ENCODE measurements at places on chromosomes 4 and X.

DNA sequence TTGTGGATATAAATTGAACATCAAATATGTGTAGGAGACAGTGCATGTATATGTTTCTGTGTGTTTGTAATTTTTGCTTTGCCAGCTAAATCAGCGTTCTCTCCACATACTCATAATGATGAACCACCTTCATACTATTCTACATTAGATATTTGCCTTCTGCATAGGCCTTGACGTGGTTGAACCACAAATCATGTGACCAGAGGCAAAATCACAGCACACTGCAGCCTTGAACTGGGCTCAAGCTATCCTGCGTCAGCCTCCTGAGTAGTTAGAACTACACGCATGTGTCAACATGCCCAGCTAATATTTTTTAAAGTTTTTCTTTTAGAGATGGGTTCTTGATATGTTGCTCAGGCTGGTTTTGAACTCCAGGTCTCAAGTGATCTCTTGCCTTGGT, 9.5 kb downstream of the UBQLN2 start:
- peak; percentile 8 for DNase-seq

DNA sequence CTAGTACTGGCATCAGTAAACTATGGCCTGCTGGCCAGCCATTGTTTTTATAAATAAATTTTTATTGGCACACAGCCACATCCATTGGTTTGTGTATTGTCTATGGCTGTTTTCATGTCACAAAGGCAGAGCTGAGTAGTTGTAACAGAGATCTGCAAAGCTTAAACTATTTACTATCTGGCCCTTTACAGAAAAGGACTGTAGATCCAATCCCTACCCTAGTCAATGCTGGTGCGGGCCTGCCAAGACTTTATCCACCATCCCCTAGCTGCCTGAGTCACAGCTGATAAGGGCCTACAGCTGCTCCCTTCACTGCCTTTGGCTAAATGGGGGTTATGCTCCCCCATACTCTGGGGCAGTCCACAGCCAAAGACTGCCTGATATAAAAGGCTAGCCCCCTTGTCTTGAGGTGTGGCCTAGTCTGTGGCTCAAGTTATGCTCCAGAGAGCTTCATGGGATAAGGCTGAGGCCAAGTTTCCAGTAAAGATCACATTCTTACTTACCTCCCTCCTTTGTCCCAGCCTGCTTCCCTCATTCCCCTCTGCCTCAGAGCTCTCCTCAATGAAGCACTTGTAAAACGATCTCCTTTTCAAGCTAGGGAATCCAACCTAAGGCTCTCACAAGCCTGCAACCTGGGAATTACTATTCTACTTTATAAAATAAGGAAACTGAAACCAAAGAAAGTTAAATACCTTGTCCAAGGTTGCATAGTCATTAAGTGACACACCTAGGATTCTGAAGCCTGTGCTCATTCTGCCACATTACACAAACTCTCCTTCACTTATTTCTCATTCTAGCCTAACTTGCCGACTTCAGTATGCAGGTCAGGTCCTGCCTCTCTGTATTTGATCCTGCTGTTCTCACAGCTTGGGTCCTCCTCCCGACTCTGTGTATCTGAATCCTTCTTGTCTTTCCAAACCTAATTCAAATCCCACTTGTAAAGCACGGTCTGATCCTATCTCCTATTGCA, 20.7 kb downstream of the ACE2 start:
- DNase-seq, result no peak

- DNase-seq, result peak; percentile 29
These were observed 405.4 kb downstream of the IL15 start for GRCh38 chr4:142041788-142042187.

DNA sequence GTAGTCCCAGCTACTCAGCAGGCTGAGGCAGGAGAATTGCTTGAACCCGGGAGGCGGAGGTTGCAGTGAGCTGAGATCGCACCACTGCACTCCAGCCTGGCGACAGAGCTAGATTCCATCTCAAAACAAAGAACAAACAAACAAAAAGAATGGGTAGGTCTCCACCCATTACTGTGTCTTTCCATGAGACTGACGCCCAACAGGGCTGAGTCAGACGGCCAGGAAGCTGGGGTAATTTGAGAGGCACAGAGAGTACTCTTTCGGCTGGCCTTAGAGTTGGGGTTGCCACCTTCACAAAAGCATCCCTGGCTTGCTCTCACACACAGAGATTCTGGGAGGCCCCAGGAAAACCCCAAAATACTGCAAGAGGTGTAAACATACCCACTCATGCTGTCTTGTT, 72.0 kb upstream of the DHRSX start:
- DNase-seq, result no peak

GRCh38 chr4:7744142-7744804, 195.4 kb downstream of the AFAP1 start:
- DNase-seq, result no peak

DNA sequence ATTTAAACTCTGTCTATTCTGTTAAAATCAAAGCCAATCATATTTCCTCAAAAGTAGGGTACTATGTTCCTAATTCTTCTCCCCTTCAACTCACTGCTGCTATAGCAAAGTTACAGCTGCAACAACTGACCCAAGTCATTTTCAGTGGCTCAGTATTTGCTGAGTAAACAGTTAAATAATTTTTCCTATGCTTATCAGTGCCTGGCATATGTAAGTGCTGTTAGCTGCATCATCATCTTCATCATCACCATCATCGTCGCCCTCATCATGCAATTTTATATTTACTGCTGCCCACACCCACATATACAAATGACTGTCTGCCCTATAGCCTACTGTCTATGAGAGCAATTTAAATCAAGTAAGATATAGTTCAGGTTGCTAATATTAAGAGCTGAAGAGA, 21.9 kb downstream of the COQ2 start:
- no peak for DNase-seq

DNA sequence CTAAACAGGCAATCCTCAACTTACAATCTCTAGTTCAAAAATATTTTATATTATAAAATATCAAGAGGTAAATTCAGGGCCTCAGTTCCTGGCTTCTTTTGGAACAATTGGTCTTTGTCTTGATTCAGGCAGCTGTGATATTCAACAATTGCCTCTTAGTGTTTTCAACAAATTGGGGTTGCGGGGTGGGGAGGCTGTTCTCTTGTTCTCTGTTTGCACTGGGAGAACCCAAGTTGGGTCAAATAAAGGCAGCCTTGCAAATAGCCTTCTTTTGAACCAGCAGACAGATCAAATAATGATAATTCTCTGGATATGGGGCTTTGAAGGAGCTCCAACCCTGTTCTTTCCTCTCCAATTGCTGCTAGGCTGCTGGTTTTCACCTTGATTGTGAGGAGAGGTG, 142.5 kb downstream of the COL4A5 start:
- no peak for DNase-seq

DNA sequence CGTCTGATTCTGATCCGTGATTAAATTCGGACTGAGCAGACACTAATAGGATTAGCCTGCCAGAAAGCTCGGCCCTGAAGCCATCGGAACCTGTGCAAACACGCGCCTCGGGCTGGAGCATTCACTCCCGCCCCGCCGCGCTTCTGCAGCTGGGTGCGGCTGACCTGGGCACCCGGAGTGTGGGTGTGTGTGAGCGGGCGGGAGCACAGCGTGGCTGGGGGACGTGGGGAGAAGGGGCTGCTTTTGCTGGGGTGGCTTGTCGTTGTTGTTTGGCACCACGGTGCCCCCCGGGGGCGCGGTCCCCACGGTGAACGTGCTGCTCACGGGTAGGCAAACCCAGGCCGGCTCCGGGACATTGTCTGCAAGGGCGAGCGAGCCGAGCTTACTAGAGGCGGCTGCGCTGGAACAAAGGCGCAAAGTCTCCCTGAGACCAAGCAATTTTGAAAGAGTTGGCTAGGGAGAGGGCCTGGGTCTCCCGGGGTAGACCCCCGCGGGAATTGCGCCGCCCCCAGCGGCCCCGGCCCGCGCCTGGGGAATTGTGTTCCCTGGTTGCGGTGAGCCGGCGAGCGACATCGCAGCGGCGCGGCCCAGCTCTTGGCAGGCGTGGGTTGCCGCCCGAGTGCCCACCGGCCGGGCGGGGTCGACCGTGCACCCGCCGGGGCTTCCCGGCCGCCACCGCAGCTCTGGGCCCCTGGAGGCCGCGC, 1.4 kb downstream of the MAMLD1 start:
- peak; percentile 26 for DNase-seq

- DNase-seq, result no peak
These were observed 91.3 kb downstream of the RASGEF1B start for GRCh38 chr4:81380437-81380836.

DNA sequence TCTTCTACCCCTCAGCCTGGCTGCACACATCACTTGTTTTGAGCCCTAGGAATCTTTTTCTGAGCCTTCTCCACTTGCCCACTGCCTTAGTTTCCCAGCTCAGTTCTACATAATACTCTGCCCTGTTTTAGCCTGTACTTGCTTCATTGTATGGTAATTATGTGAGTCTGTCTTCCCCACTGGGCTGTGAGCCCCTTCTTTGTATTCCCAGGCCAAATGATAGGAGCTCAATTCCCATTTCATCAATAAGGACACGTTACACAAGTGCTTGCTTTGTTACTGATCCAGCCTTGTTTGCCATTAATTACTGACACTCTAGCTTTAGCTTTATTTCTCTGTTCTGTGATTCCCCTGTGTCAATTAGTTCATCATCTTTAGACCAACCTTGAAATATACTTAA, 28.1 kb downstream of the KIT start:
- DNase-seq, result no peak

GRCh38 chr4:18840481-18840880, 818.9 kb upstream of the LCORL start:
- DNase-seq, result no peak

DNA sequence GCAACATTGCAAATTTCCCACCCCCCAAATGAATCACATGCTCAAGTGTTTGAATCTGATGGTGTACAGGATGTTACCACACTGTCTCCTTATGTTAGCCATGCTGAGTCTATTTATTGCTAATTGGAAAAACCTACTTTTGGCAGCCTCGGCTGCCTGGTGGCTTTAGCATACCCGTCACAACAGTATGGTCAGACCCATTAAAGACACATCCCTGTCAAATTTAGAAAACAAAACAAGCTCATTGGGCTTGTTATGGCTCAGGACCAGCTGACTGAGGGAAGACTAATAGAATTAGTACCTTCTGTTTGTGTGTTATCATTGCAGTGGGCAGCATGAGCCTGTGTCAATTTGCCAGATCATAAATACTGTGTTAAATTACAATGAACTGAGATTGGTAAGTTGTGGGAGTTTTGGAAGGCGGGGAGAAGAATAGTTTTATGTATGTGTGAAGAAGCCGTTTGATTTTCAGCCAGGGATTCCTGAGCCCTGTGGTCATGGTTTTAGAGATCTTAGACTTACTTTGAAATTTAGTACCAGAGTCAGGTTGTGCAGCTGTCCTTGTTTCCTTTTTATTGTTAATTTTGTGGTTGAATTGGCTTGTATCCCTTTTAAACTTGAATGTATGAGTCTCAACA, 66.8 kb downstream of the POLA1 start:
- no peak for DNase-seq

DNA sequence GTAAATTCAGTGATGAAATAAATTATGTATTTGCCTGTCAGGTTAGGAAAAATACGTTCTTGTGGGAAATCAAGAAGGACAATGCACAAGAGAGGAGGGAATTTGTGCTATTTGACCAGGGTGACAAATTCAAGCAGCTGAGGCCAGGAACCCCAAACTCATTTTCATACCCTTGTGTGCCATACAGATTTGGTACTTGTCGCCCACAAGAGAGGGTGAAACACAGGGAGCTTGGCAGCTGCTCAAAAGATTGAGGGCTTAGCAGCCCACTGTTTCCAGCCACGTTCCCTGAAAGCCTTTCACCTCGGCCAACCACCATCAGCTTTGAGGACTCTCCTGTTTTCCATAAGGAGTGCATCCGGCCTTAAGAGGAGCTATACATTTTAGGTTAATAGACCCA, 111.2 kb downstream of the COL25A1 start:
- no peak for DNase-seq

DNA sequence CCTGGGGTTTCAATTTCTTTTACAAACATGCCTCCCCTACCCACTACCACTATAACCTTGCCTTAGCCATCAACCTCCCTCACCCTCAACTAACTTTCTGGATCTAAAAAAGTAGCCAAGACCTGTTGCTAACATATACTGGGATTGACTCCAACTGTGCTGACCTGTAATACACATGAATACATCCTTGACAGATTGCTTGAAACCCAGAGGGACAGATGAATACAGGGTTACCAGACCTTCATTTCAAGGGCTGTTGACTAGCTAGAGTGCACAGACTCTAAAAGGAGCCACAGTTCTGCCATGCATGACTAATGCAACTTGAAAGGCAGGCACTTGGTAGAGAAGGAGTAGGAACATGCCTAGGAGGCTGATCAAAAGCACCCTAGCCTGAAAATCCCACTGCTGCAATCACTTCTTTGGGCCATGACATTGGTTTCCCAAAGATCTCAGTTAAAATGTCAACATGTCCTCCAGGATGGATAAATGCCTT, 121.0 kb downstream of the PCDH19 start:
- DNase-seq, result no peak

- DNase-seq, result peak; percentile 67
These were observed 3.2 kb downstream of the THAP9 start for GRCh38 chr4:82903737-82904136.

DNA sequence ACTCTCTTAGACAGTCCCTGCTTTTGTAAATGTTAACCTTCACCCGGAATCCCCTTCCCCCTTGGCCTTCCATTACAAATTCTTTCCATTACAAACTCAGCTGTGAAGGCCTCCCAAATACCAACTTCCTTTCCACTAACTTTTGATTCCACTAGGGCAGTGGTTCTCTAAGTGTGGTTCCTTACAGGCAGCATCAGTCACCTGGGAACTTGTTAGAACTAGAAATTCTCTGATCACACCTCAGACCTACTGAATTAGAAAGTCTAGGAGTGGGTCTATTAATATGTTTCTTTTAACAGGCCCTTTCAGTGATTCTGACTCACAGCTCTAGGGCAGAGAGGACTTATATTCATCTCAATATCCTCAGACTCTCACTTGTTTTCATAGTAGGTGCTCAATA, 19.0 kb upstream of the MRPL1 start:
- peak; percentile 43 for DNase-seq

DNA sequence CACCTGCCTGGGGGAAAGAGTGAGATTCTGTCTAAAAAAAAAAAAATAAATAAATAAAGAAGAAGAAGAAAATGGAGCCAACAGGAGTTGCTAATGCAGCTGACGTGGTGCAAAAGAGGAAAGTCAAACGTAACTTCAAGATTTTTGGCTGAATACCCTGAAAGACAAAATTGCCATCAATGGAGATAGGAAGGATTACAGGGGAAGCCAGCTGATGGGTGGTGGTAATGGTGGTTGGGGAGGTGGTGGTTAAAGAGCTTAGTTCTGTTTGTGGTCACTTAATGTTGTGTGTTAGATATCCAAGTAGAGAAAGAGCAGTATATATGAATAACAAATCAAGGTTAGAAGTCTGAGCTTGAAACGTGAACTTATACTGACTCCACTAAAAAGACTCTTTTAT, 225.4 kb downstream of the ARHGAP24 start:
- DNase-seq, result no peak

- no peak for DNase-seq
These were observed 7.4 kb downstream of the DCAF8L2 start for GRCh38 chrX:27597508-27597907.

GRCh38 chrX:53768451-53768850, 81.9 kb upstream of the HUWE1 start:
- DNase-seq, result peak; percentile 23

DNA sequence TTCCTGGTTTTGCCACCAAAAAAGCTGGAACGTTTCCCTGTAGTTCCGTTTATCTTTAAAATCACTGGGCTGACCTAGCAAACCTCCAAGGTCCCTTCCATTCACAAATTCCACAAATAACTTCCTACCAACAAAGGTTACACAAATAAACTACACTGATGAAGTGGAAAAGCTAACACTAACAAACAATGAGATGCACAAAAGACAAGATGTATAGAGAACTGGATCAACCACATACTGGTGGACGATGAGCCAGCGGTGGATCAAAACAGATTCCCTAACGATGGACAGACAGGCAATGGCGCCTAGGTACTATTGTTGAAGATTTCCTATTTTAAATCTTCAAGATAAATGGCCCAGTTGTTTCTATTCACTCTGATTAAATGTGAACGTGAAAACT, 15.5 kb downstream of the AFAP1 start:
- no peak for DNase-seq
